Tongue (tissue), 3 donors: ENCODE measurements at places on chromosomes 16 and 17.

- no peak for DNase-seq
These were observed 64.2 kb downstream of the SPECC1 start for GRCh38 chr17:20073055-20073979.

DNA sequence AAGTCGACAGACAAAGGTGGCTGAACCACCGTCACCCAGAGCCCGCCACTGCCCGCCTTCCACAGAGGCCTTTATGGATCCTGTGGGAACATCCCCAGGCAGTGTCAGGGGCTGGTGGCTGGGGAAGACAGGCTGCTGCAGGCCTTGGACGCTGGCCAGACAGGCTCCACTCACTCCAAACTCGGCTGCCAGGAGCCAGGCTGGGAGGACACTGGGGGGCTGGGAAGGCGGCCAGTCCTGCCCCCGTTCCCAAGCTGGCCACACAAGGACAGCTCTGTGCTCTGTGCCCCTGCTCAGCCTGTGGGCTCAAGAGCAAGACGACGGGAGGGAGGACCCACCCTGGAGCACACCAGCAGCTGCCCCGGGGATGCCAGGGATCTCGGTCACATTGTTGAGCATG, 7.6 kb upstream of the LCAT start:
- no peak for DNase-seq

DNA sequence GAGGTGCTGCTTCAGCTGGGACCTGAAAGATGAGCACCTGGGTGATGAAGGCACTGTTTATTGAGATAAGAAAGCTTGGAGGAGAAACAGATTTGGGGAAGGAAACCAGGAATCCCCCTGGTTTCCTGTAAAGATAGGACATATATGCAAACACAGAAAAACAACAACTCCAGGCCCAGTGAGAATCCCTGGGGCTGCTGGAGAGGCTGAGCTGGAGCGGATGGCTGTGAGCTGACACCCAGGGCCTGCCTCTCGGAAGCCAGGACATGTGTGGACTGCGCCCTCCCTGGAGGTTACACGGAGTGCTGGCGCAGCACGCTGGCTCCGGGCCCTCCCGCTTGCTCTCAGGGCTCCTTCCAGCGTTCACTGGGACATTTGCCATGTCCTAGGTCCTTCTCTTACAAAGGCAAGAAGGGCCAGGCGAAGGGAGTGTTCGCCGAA, 57.5 kb downstream of the CYB5B start:
- DNase-seq, result peak; percentile 61

- DNase-seq, result no peak
These were observed 142.2 kb downstream of the CCDC182 start for GRCh38 chr17:57602896-57603295.

- peak; percentile 43 for DNase-seq
These were observed 83.3 kb upstream of the ZKSCAN2 start for GRCh38 chr16:25340973-25341372.

- DNase-seq, result no peak
These were observed 263.7 kb upstream of the RPL38 start for GRCh38 chr17:73939806-73940205.

DNA sequence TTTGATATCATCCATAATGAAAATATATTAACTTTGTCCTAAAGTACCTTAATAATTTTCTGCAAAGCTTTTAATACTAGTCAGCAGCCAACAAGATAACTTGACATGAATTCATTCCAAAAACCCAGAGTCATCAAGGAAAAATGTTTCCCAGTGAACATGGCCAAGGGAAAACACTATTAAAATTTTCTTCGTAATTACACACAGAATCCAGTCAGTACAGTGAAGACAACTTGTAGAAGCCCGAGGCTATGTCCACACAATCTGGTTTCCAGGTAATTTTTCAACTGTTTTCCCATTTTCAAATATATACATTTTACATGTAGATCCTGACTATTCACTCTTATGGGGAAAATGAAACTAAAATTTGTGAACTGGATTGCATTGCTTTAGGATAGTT, 600.9 kb downstream of the CDH8 start:
- DNase-seq, result no peak

DNA sequence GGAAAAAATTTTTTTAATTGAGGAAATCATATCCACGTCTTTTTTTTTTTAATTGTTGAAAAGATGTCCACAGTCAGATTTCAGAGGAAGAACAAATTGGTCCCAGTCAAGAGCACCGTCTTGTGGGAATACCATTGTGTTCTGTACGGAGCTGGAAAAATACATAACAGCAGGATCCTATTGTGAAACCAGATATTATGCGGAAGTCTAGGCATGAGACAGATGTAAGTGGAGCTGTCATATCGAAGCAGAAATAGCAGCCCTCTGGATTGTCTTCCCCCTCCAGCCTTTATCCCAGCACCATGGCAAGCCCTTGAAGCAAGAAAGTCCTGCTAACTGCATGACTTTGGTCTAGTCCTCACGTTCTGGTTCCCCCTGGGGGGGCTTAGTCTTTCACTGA, 391.6 kb upstream of the ASIC2 start:
- no peak for DNase-seq

- no peak for DNase-seq
These were observed 234.4 kb downstream of the WWOX start for GRCh38 chr16:78333808-78334207.

DNA sequence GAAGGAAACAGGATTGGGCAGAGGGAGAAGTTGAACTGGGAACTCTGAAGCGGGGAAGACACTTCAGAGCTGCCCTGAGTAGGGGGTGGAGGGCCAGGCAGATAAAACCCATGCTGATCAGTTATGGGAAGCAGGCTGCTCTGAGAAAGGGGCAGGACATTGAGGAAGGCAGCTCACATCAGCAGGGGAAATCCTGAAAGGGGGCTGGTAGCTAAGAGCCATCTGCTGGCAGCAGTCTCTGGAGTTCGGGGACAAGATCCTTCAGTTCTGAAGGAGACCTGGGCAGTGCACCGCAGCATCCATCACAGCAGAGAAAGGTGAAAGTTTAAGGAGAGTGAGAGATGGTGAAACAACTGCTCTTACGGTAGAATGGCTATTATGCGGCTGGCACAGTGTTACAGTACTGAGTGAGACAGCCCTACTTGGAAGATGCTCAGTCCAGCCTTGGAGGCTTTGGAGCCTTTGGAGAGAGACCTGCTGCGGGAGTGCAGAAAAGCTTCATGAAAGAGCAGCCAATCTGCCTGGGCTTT, 5.4 kb upstream of the KIF18B start:
- no peak for DNase-seq

DNA sequence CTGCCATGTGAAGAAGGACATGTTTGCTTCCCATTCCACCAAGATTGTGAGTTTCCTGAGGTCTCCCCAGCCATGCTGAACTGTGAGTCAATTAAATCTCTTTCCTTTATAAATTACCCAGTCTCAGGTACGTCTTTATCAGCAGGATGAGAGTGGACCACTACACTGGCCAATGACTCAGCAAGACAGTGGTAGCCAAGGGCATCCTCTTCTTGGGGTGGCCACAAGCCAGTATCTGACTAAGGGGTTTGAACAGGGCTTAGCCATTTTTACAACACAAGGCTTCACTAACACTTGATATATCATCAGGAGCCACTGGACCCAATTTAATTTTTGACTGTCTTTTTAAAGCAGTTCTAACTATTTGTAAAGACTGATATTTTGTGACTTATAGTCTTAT, 21.1 kb upstream of the KRT24 start:
- DNase-seq, result no peak

- no peak for DNase-seq
These were observed 278.3 kb downstream of the SOX9 start for GRCh38 chr17:72399023-72399607.

GRCh38 chr16:1108299-1109252, 12.5 kb upstream of the C1QTNF8 start:
- peak; percentile 80 for DNase-seq

GRCh38 chr16:4976611-4977145, 18.5 kb downstream of the SEC14L5 start:
- DNase-seq, result peak; percentile 53

GRCh38 chr17:36540696-36541095, 4.0 kb upstream of the GGNBP2 start:
- DNase-seq, result no peak

GRCh38 chr17:65780111-65780510, 218.7 kb upstream of the AXIN2 start:
- no peak for DNase-seq

DNA sequence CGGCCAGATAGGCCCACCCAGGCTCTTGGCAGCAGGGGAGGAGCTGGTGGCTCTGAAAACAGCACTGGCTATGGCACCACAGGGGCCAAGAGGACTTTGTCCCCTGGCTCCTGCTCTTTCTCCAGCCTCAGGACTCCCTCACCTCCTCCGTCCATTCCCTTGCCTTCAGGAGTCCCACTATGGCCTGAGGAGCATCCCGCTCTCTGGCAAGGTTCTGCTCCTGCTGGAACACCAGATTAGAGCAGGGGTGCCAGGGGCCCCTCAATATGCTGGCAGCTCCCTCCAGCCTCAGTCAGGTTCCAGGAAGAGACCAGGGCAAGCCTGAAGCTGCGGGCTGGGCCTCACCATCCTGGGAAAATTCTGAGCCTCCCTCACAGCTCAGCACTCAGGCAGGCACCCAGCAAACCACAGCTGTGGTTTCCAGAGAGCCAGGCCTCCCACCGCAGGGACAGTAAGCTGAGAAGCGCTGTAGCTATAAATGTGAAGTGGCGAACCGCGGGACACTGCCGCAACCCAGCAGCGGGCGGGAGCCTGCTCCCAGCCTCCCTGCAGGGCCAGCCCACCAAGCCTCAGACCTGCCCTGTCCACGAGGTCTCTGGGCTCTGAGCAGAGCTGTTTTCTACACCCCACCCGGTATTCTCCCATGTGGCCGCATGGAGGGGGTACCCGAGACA, 25.7 kb downstream of the C17orf100 start:
- DNase-seq, result peak; percentile 58

GRCh38 chr16:68636064-68636560, 9.0 kb upstream of the CDH3 start:
- DNase-seq, result no peak

GRCh38 chr17:44198721-44199552, 747 bp downstream of the ATXN7L3 start:
- DNase-seq, result peak; percentile 75

DNA sequence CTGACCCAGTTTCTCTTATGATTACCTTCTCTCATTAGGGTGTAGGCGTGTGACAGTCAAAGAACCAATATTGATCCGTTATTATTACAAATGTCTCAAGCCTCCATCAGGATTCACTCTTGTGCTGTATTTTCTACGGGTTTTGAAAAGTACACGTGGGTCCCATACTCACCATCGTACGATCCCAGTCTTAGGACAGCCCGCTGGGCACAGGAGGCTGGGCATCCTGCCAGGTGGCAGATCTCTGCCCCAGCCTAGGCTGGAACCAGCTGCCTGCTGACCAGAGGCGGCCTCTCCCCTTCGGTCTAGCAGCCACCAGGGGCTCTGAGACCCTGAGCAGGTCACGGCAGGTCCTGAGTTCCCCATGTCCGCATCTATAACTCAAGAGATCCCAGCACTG, 2.0 kb upstream of the METRNL start:
- no peak for DNase-seq

- no peak for DNase-seq
These were observed 14.8 kb downstream of the SGCA start for GRCh38 chr17:50180620-50181019.

DNA sequence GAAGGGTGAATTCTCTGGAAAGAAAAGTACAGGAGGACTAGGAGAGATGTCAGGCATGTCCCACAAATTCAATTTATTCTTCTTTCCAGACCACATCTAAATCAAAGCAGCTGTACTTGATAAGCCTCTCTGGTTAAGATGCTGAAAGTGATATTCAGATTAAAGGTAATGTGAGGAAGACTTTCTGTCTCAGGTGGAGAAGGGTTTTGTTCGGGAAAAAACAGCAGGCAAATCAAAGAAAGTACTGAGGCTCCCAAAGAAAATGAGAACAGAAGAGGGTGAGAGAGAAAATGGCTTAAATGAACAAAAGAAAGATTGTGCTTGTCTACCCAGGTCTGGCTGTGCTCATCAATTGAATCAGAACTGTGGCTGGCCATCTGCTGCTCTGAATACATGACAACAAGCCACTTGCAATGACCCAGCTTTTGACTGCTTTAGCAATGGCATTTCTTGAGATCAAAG, 55.6 kb downstream of the MMD start:
- DNase-seq, result no peak

DNA sequence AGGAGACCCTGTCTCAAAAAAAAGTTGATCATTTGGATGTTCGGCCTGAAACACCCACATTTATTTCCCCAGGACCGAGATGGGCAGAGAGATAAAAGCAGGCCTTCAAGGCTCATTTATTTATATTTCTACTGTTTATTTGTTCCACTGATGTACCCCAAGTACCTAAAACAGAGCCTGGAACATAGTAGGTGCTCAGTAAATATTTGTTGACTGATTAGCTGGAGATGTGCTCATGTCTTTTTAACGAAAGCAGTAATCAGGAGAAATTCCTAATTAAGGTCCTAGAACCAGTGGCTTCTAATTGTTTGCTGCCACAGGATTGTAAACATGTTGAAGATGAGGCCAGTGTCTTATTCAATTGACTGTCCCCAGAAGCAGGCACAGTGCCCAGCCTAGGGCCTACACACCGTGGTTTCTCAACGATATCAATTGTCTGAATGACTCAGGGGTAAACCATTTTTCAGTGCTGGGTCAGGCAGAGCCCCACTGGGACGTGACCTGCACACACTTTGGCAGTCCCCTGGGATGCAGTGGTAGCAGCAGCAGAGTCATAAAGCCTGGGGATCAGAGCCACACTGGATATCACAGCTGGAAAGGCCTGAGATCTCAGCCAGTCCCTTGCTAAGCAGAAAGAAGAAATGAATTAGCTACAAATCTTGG, 34.8 kb downstream of the SOST start:
- no peak for DNase-seq

DNA sequence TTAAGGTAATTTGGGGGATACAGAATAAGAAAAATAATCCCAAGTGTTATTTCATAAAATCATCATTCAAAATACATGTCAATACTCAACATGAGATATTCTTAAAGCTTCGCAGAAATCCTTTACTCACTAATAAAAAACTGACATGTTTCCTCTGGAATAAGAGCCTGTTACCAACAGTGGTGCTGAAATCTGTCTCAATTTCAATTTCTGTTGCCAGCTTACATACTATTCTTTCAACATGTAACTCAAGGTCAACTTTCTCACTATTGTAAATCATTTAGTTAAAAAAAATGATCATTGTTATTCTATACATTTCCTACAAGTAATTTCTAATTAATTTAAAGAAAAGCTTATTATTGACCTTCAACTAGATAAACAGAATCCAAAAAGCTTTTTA, 67.9 kb downstream of the CEP95 start:
- DNase-seq, result no peak

- no peak for DNase-seq
These were observed 84.6 kb upstream of the ERCC4 start for GRCh38 chr16:13835387-13835786.

DNA sequence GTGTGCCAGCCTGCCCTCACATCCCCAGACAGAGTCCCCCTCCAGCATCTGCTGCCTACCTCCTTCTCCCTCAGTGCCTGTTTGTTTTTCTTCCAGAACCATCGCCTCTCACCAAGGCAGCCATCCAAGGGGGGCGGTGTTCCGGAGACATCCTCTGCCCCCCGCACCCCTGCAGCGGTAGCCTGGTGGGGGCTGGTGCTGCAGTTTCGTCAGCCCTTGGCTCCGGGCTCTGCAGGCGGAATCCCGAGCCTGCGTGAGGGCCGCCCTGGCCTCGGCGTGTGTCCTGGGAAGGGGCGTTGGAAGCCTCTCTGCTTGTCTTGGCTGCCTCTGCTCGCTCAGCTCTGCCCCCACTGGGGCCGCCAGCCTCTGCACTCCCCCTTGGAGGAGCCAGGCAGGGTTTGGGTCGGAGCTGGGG, 126.0 kb upstream of the CIBAR2 start:
- DNase-seq, result peak; percentile 91
